ENCODE measurements at places on chromosomes 12 and 14.

DNA sequence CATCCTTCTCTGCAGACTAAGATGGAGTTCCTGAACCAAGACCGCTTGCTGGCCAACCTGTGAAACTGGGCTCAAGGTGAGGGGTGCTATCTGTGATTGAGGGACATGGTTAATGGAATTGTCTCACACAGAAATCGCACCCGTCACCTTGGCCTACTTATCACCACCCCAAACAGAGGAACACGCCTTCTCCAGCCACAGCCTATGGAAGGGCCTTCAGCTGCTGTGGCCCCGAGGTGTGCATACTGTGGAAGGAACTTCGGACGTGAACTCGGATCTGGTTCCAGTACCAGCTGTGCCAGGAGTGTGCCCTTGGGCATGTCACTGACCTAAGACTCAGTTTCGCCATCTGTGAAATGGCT lies 44.4 kb downstream of the EVL start:
- no peak for DNase-seq

DNA sequence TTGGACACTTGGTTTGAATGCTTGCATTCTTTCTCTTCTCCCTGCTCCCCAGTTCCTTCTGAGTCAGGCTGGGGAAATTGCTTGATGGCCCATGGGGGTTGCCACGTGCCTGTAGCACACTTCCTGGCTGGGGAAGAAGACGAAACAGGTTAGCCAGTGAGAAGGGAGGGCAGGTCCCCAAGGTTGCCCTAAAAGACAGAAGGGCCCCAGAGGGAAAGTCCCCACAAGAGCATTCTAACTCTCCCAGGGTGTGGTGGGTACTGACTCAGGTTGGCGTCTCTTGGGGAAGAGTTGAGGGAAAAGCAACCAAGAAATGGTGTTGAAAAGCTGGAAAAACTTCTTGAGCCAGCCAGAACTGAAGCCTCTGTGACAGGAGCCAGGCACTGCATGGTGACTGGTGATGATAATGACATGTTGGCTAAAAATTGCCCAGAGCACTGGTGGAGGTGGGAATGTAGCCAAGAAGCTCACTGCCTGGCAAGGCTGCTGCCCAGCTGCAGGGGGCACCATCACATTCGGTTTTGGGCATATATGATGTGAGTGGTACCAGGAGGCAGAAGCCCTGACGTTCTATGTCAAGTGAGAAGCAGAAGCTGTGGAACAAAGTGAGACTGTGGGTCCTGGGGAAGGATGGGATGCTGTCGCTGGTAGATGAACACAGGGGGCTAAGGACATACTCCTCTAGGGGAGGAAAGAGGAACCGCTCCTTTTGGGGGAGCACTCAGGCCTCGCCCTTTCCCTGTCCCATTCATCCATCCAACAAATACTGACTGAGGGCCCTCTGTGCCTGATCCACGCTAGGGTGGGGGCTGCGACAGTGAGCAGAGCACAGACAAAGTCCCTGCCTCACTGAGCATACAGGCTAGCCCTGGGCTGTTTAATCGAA lies 8.1 kb upstream of the RABGGTA start:
- no peak for DNase-seq

DNA sequence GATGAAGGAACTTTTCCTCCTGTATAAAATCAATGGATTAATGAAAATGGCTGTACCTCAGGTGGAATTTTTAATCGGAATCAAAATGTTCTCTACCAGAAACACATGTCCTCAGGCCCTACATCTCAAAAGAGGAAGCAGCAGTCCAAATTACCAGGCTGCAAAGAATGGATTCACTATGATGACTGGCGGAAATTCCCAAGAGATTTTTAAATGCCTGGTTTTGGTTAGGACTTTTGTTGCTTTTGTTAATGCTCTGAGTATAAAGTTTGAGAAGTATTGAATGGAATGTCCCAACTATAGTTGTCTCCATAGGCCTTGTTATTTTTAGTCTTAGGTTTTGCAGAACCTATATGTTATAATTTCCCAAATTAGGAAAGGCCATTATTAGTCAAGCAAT lies 11.2 kb upstream of the IFNG start:
- DNase-seq = no peak

DNA sequence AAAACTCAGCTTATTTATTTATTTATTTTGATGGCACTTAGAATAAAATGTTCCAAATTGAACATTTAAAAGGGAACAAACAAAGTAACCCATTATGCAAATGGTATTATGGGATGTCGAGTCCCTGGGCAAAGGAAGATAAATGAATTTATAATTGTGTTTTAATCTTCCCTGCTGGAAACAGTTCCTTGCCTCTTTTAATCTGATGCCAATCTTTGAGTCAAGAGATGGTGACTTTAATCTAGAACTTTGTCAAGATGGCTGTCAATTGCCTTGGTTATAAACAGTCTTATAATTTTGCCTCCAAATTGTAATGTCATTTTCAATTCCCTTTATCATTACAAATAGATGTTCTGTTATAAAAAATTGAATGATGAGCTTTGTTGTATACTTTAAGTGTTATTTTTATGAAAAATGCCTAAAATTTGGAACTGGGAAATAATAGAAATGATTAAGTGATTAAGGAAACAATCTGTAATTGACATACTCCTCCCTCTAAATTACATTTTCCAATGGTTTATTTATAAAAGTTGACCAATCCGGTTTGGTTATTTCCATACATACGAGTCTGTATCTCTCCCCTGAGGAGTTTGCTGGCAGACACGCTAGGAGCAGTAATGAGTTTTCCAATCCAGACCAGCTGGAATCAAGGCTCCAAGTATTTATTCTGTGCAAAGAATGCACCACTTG lies 134.9 kb upstream of the FRMD6 start:
- DNase-seq = no peak

- DNase-seq = no peak
Observed at GRCh38 chr14:103353362-103353761, 19.3 kb downstream of the EIF5 start.

DNA sequence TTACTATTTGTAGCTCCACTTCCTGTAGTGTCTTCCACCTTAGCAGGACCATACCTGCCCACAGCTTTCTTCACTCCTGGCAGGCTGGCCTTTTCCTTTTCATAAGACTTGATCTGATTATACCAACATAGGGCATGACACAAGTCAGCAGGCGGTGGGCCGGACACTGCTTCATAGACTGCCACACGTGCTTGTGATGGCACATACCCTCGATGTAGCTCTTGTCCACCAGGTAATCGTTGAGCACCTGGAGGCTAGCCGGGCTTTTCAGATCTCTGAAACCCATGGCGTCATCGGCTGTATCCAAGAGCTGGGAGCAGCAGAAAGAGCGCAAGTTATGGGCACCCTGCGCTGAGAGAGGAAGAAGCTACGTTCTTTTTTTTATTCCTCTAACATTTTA lies 53.7 kb upstream of the TMEM263 start:
- no peak for DNase-seq

GRCh38 chr12:90331821-90332220 lies 623.2 kb downstream of the CCER1 start:
- DNase-seq = no peak

DNA sequence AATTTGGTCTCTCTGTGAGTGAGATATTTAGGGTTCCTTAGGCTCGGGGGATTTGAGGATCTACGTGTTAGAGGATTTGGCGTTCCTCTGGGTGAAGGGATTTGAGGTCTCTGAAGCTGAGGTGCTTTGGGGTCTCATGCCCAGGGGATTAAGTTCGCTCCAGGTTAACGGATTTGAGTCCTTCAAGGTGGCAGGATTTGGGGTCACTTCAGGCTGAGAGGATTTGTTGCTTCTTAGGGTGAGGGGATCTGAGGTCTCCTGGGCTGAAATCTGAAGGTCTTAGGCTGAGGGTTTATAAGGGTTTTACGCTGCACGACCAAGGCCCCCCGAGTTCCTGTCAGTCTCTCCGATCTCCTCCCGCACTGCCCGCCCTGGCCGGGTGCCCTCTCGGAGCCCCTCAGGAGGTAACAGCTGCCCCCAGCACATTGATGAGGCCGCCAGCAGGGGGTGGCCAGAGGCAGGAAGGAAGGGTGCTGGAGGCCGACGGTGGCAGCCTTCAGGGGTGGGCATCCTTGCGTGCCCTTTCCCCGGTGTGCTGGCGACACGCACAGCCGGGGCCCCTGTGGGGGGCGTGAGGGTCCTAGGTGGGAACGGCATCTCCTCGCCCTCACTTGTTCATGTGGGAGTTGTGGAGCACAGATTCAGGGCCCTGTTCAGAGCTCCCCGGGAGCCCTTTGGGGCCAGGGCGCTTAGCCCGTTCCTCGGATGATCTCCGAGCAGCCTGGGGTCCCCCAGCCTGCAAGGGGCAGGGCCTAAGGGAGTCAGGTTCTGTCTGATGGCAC lies 14.3 kb downstream of the CEP170B start:
- DNase-seq = no peak

DNA sequence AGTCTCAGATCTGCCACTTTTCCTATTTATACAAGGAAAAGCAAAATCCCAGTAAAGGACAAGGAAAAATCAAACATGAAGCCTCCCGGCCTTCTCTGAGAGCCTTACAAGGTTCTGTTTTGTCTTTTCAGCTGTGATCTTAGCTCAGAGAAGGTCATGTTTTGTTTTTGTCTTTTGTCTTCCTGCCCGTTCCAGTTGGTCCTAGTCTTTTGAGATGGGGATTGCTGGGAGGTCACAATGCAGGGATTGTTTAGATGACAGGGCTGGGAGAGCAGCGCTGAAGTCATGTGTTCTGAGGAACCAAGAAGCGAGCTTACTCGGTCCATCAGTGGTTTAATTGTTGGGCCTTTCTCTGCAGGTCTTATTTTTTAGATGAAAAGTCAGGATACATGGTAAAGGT lies 6.0 kb downstream of the PLEKHH1 start:
- DNase-seq = no peak
